Naive B cell (primary cell): ENCODE measurements at places on chromosomes 1 and 21.

GRCh38 chr1:117594261-117594990, 11.4 kb upstream of the TENT5C start:
- no peak overlapping the region for H3K27ac ChIP-seq
- no peaks in the 10 kb centered on the region for H3K36me3 ChIP-seq
- H3K4me3 ChIP-seq: peak overlapping the region; percentile 15
- H3K27me3 ChIP-seq: no peaks in the 10 kb centered on the region
- no peak for DNase-seq

GRCh38 chr1:15761366-15762128, 3.0 kb downstream of the FBLIM1 start:
- H3K4me1 ChIP-seq: peaks cover 13% of the 10 kb centered on the region
- no peak for DNase-seq
- H3K36me3 ChIP-seq: no peaks in the 10 kb centered on the region
- H3K27me3 ChIP-seq: peaks cover 72% of the 10 kb centered on the region
- H3K27ac ChIP-seq: no peak overlapping the region

DNA sequence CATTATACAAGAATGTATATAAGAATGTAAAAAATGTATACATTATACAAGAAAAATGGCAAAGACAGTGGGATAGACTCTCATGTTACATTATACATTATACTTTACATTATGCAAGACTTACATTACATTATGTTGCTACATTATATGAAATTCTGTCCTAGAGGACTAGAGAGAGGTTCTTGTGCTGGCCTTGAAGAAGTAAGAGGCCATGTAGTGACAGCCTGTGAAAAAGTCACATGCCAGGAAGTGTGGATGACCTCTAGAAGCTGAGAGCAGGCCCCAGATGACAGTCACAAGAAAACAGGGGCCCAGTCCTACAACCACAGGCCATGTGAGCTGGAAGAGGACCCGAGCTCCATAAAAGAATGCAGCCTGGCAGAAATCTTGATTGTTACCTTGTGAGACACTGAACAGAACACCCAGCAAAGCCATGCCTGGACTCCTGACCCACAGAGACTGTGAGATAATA, 30.5 kb upstream of the AHCYL1 start:
- no peak for DNase-seq
- no peaks in the 10 kb centered on the region for H3K4me1 ChIP-seq
- no peaks in the 10 kb centered on the region for H3K36me3 ChIP-seq
- H3K27me3 ChIP-seq: peaks cover 13% of the 10 kb centered on the region

GRCh38 chr1:187236199-187236598, 407.4 kb downstream of the PLA2G4A start:
- H3K27me3 ChIP-seq: no peaks in the 10 kb centered on the region
- no peak overlapping the region for H3K4me3 ChIP-seq
- no peak for DNase-seq

- peak overlapping the region; percentile 97 for H3K4me3 ChIP-seq
- peaks cover 24% of the 10 kb centered on the region for H3K4me1 ChIP-seq
- peaks cover 27% of the 10 kb centered on the region for H3K36me3 ChIP-seq
These were observed 420 bp downstream of the CFAP57 start for GRCh38 chr1:43172527-43172972.

- H3K27me3 ChIP-seq: no peaks in the 10 kb centered on the region
- no peak overlapping the region for H3K4me3 ChIP-seq
- peaks cover 12% of the 10 kb centered on the region for H3K4me1 ChIP-seq
- no peaks in the 10 kb centered on the region for H3K36me3 ChIP-seq
These were observed 227.7 kb upstream of the SAMSN1 start for GRCh38 chr21:14773777-14774345.

- H3K4me1 ChIP-seq: peaks cover 51% of the 10 kb centered on the region
- no peaks in the 10 kb centered on the region for H3K27me3 ChIP-seq
- peak overlapping the region; percentile 98 for H3K27ac ChIP-seq
- H3K36me3 ChIP-seq: no peaks in the 10 kb centered on the region
These were observed 27.7 kb upstream of the C1orf159 start for GRCh38 chr1:1143636-1144035.

- H3K4me1 ChIP-seq: no peaks in the 10 kb centered on the region
- no peak overlapping the region for H3K4me3 ChIP-seq
- DNase-seq: no peak
- no peaks in the 10 kb centered on the region for H3K36me3 ChIP-seq
- peaks cover 8% of the 10 kb centered on the region for H3K27me3 ChIP-seq
These were observed 110.6 kb upstream of the ATP1A1 start for GRCh38 chr1:116262207-116262994.

DNA sequence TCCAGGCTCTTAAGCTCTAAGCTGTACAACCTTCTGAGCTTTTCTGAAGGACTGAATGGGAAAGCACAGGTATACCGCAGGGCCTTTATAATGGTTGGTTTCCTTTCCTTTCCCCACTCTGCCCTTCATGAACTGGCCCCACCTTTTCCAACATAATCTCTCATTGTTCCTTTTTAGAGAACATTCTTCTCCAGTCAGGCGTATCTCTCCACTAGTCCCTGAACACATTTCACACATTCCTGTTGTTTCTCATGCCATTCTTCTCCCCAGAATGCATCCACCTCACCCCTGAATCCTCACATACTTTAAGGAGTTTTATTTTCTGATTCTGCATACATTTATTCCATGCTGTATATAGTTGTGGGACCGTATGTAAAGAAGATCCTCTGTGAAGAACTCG, 41.3 kb downstream of the PGM1 start:
- DNase-seq: no peak
- no peaks in the 10 kb centered on the region for H3K4me1 ChIP-seq
- no peak overlapping the region for H3K27ac ChIP-seq

DNA sequence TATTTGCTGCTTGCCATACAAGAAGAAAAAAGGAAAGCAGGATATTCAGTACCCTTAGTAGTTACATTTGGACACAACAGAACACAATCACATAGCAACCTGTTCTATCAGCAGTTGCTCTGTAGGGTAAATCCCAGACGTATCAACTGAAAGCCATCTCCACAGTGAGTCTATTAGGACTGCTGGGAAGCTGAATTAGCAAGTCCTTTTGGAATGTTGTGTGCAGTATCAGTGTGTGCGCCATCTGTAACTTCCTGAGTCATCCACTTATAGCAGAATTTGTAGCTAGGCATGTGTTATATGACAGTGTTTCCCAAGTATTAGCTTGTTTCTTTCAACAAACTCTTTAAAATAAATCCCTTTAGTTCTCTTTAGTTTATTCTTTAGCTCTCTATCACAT, 21.3 kb downstream of the CCDC30 start:
- H3K4me3 ChIP-seq: no peak overlapping the region
- no peaks in the 10 kb centered on the region for H3K4me1 ChIP-seq
- no peak overlapping the region for H3K27ac ChIP-seq
- H3K36me3 ChIP-seq: peaks cover 18% of the 10 kb centered on the region
- no peak for DNase-seq
- H3K27me3 ChIP-seq: no peaks in the 10 kb centered on the region

DNA sequence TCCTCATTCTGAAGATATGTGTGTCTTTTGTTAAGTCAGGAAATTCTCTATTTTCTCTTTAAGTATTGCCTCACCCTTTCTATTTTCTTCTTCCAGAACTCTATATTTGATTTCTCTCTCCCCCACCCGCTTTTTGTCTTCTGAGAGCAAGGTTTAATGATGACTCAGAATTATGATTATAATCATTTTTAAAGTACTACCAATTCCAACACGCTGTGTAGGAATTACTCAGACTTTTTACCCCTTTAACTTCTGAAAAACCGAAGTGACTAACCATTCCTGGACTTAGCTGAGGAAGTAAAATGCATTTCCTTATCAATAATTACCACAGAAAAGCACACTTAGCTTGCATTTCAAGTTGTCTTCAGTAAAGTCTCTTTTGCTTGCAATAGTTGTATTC, 20.8 kb upstream of the SCYL3 start:
- DNase-seq: no peak
- H3K4me3 ChIP-seq: no peak overlapping the region
- H3K27me3 ChIP-seq: no peaks in the 10 kb centered on the region
- no peaks in the 10 kb centered on the region for H3K36me3 ChIP-seq
- H3K27ac ChIP-seq: no peak overlapping the region

DNA sequence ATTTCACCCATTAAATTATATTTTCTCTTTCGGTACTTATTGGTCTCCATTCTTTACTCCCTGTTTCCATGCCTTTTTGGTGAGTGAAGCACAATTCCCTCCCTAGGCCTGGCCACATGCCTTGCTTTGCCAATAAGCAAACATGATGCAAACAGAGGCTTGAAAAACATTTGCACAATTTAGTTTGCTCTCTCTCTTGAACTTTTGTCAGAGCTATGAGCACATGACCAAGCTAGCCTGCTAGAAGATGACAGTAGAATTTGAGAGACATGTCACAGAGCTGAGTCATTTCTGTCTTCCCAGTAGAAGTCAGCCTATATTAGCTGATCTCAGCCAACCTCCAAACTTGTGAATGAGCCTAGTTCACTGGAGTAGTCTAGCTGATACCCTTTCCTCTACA, 24.6 kb downstream of the ANGPTL3 start:
- H3K36me3 ChIP-seq: no peaks in the 10 kb centered on the region
- peaks cover 4% of the 10 kb centered on the region for H3K4me1 ChIP-seq
- H3K27ac ChIP-seq: no peak overlapping the region
- no peaks in the 10 kb centered on the region for H3K27me3 ChIP-seq
- no peak overlapping the region for H3K4me3 ChIP-seq

- H3K4me1 ChIP-seq: no peaks in the 10 kb centered on the region
- no peak overlapping the region for H3K27ac ChIP-seq
- H3K27me3 ChIP-seq: peaks cover 26% of the 10 kb centered on the region
- no peak for DNase-seq
- H3K4me3 ChIP-seq: no peak overlapping the region
These were observed 9.1 kb upstream of the LCE2D start for GRCh38 chr1:152654110-152654509.

- no peak overlapping the region for H3K4me3 ChIP-seq
- no peaks in the 10 kb centered on the region for H3K4me1 ChIP-seq
- no peaks in the 10 kb centered on the region for H3K27me3 ChIP-seq
- no peak overlapping the region for H3K27ac ChIP-seq
These were observed 103.3 kb upstream of the DEPDC1 start for GRCh38 chr1:68600049-68600661.

DNA sequence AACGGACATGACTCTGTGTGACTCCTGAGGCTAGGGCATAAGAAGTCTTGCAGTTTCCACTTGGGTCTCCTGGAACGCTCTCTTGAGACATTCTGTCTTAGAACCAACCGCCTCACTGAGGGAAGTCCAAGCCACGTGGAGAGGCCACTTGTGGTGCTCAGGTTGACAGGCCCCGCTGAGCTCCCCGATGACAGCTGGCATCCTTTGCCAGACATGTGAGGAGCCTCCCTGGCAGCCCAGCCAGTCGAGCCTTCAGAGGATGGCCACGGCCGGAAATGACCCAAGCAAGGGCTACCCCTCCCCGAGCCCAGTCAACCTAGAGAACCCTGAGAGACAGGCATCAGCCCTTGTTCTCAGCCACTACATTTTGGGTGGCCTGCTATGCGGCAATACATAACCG, 20.7 kb downstream of the PLEKHA6 start:
- H3K4me3 ChIP-seq: no peak overlapping the region
- no peaks in the 10 kb centered on the region for H3K4me1 ChIP-seq
- no peak overlapping the region for H3K27ac ChIP-seq
- no peak for DNase-seq

DNA sequence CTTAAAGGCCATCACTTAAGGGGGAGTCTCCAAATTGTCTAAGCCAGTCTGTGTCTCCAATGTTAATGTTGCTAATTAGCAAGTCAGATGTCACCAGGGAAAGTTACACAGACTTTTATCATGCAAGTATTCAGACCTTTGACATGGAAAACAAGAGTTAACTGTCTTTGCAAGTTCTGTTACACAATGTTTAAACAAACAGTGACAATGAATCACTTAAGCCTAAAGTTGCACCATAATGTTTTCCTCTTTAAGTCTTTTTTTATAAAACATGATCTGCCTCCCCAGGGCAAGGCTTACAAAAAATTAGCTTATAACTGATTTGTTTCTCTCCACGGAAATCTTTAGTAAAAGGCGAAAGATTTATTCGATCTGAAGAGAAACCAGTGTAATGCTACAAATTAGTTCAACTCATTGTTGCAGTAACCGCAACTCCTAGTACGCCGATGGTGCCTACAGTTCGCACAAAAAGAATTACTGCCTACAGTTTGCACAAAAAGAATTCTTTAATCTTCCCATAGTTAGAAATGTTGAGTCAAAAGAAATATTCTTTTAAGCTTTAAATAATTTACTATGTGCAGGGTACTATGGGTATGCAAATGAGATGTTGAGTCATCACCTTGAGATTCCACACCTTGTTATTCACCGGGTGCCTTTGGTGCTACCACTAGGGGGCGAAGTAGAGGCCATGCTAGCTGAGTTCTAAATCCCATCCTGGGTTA, 45.3 kb downstream of the HHAT start:
- H3K27me3 ChIP-seq: no peaks in the 10 kb centered on the region
- no peaks in the 10 kb centered on the region for H3K4me1 ChIP-seq
- H3K4me3 ChIP-seq: no peak overlapping the region
- DNase-seq: no peak
- H3K36me3 ChIP-seq: no peaks in the 10 kb centered on the region

DNA sequence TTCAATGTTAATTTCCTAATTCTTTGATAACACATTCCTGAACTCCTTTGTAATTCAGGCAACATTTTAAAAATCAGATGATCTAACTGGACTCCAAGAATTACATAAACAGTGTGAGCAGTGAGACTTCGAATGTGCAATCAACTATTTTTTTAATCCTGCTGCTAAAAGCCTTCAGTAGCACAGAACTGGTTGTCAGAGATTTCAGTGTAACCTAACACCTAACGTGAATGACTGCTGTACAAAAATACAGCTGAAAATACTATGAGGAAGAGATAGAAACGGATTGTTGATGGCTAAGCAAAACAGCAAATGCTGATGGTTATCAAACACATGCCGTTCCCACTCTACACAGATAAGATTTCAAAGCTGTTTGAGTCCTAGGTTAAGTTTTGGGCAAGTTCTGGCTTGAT, 46.1 kb downstream of the APP start:
- no peak overlapping the region for H3K4me3 ChIP-seq
- peaks cover 7% of the 10 kb centered on the region for H3K36me3 ChIP-seq
- no peak overlapping the region for H3K27ac ChIP-seq
- no peak for DNase-seq
- no peaks in the 10 kb centered on the region for H3K27me3 ChIP-seq

GRCh38 chr21:23101111-23101510, 2102.9 kb downstream of the NCAM2 start:
- H3K27me3 ChIP-seq: no peaks in the 10 kb centered on the region
- DNase-seq: no peak
- no peaks in the 10 kb centered on the region for H3K4me1 ChIP-seq
- no peak overlapping the region for H3K4me3 ChIP-seq
- no peaks in the 10 kb centered on the region for H3K36me3 ChIP-seq
- H3K27ac ChIP-seq: no peak overlapping the region

DNA sequence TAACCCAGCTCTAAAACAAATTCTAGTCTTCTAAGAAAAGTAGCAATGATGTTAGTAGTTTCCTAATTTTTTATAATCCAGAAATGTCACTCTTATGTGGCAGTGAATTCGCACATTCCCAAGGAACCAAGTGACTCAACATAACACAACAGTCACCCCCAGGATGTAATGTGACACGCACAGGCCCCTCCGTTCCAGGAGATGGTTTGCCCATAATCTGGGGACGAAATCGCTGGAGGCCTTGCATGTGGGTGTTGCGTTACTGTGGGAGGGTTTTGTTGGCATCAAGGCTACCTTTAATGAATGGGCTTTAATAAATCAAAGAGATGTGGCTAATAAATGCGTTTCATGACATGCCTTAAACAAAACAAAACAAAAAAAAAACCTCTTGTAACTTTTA, 50.9 kb downstream of the EVA1C start:
- no peak overlapping the region for H3K27ac ChIP-seq
- H3K27me3 ChIP-seq: no peaks in the 10 kb centered on the region
- no peak for DNase-seq
- no peak overlapping the region for H3K4me3 ChIP-seq
